ENCODE measurements at places on chromosomes 4 and X.
A peak's percentile ranks its signal among the peaks of the same experiment; 100 is the strongest.

DNA sequence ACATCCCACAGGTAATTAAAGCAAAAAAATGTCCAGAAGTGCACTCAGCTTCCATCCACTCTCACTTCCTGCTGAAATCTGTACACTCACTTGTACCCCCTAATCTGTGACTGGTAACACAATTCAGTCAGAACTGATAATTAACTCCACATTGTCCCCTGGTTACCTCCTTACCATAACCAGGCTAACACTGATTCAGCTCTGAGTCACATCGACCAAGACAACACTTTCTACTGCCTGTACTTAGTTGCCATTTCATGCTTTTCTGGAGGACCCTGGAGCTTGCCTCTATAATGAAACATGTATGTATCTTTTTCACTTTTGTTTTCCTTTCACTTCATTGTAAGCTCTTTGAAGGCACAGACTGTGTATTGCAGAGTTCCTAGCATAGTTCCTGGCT, 130.9 kb upstream of the GABRG1 start:
- no peak for DNase-seq

DNA sequence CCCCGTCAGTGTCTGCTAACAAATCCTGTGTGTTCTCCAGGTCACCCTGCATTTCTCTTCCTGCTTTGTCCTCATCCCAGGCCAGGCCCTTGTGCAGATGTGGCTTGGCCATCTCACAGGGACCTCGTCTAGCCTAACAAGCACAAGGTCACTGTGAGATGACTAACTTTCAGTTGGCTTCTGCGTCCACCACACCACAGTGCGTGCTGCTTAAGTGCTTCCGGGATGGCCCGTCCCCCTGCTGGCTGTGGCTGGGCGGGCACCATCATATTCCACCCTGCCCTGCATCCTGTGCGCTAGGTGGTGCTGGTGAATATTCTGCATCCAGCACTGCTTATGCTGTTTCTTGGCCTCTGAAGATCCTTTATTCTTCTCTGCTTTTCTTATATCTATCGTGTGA, 33.8 kb downstream of the RBBP7 start:
- DNase-seq: no peak

DNA sequence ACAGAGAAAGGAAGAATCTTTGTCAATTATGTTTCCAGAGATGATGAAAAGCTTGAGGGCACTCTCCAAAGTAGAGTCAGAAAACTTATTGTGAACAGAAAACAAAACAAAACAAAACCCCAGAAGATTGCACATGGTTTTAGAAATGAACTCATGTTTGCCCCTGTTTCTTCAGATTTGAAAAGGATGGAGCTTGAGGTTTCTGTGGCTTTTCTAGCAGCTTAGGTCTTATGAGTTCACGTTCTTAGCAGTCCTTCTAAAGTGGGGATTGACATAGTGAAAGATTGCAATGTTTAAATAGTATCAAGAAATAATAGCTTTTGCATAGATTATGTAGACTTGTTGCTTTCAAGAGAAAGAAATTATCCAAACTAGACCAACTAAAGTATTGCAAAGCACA, 421.8 kb downstream of the GBA3 start:
- no peak for DNase-seq

DNA sequence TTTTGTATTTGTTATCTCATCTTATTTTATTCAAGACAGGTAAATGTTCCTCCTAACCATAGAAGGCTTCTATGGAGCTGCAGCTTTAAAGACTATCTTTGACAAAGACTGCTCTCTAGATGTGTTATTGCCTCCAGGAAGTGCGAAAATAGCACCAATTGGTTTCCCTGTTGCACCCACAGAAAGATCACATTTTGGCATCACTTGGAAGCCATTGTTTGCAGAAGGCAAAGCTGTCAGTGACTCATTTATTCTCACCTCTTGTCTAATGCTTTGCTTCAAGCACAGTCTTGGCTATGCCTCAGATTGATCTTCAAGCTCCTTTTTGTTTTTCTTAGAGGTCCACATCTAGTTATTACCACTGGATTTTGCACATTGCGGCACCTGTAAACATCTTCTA, 150.3 kb downstream of the PCDH7 start:
- DNase-seq: no peak

- no peak for DNase-seq
These were observed 187.7 kb downstream of the MGST2 start for GRCh38 chr4:139853309-139853708.

- no peak for DNase-seq
These were observed 59.7 kb downstream of the HADH start for GRCh38 chr4:108049406-108049805.

DNA sequence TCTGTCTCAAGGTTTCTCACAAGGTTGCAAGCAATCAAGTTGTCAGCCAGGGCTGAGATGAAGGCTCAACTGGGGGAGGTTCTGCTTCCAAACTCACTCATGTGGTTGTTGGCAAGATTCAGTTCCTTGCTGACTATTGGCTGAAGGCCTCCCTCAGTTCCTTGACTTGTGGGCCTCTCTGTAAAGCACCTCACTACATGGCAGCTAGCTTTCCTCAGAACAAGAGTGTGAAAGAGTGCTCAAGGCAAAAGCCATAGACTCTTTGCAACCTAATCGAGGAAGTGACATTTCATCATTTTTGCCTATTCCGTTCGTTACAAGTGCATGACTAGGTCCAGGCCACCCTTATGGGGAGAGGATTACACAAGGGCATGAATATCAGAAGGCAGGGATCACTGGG, 52.0 kb downstream of the CXorf58 start:
- DNase-seq: no peak

DNA sequence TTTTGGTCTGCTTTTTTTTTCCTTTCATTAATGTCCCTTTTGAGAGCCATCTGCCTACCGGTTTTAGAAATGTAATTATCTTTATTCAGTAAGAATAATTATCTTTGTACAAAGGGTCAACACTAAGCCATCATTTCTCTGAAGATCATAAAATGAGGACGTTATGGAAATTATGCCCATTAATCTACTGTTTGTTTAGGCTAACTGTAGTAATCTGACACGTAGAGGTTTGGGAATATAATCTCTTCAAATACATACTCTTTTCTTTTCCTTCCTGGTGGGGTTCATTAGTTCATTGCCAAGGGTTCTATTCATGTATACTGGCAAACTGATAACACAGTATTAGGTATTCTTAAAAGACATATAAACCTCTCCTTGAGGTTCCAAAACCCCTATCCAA, 3.8 kb upstream of the HSD17B13 start:
- no peak for DNase-seq

GRCh38 chrX:6325437-6325836, 96.8 kb upstream of the NLGN4X start:
- no peak for DNase-seq

DNA sequence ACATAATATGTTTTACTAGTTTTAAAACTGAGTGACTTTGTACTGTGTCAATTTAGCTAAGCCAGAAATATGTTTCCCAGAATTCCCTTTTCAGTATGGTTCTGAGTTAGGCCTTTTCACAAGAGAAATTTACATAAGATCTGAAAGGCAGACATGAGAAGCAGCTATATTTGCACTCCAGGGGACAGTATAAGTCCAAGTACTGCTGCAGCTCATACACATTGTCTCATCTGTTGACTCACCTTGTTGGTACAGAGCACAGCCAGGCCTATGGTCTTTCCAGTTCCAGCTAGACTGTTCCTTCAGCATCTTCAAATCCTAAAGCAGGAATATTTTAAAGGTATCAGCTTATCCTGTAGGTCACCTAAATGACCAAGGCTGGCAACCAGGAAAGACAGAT, 53.5 kb downstream of the BMP3 start:
- no peak for DNase-seq

GRCh38 chr4:168522356-168522755, 25.5 kb downstream of the PALLD start:
- DNase-seq: no peak

DNA sequence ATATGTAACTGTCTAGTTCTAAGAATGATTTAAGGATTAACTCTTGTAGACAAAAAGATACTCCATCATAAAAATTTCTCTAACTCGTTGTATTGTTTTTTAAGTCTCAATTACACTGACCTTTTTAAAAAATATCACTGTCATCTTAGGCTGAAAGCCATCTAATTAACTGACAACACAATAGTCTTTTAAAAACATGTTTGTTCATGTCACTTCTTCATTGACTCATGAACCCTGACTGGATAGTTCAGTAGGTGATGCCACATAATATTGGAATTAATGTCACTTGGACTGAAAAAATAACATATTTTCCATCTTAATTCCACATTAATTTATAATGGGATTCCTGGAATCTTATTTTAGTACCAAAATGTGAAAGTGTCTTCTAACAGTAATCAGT, 179.3 kb downstream of the ADGRL3 start:
- no peak for DNase-seq

DNA sequence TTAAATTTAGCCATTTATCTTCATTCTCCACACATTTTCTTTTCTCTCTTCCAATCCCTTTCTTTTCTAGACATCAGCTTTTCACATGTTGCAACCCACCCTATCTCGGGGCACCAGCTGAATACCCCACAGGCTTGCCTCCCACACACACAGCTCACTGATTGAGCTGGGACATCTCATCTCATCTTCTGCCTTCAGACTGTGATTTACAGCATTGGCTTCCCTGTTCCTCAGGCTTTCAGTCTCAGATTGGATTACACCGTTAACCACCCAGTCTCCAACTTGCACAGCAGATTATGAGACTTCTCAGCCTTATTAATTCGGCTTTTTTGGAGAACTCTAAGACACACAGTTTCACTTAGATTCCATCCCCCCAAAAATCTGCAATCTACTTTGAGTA, 93.7 kb downstream of the PRSS12 start:
- no peak for DNase-seq

- no peak for DNase-seq
These were observed 19.1 kb downstream of the FNIP2 start for GRCh38 chr4:158787709-158788475.

DNA sequence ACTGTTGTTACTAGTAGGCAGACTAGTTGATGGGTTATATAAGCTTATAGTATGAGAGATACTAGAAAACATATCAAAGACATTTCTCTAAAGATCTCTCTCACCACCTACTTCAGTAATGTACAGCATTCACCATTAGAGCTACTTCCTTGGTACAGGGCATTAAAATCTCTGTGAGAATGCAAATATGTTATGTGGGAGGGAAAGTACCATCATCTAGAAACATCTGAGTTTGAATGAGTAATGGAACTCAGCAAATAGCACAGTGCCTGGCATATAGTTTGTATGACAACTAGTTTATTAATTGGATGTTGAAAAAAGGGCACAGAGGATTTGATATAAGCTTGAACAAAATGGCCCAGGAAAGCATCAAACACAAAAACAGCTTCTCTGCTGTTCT, 211.1 kb downstream of the GLUD2 start:
- no peak for DNase-seq

GRCh38 chr4:124640022-124640730, 72.4 kb downstream of the ANKRD50 start:
- no peak for DNase-seq

- no peak for DNase-seq
These were observed 803.9 kb downstream of the C4orf33 start for GRCh38 chr4:129899849-129900248.

DNA sequence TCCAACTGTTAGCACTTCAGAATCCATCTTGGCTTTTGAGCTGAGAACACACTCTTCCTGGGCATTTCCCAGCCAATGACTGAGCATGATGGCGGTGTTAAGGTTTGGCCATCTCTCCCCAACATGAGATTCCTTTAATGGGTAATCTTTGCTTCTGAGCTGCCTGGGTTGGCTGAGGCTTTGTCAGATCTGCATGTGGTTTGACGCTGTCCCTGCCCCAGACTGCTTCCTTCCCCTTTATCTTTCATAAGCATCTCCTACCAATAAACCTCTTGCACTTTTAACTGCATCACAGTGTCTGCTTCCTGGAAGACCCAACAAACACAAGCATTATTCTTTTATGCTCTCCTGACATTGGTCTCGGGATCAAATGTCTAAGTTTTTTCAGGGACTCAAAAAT, 31.5 kb upstream of the DIPK2B start:
- no peak for DNase-seq

DNA sequence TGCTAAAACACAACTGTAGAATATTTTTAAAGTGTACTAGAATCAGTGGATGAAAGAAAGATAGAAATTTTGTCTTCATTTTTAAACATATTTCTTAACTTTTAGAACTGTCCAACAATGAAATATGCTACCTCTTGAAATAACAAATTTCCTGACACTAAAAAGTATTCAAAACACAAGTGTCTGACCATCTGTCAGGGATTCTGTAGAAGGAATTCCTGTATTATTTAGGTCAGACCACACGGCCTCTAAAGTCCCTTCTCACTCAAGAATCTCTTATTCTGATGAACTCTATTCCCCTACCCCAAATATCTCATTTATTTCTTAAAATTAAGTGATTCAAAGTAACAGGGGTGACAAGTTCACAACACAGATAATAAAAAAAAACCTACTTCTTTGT, 99.1 kb downstream of the MAML3 start:
- DNase-seq: no peak

- DNase-seq: no peak
These were observed 129.9 kb downstream of the TET2 start for GRCh38 chr4:105276361-105277104.

DNA sequence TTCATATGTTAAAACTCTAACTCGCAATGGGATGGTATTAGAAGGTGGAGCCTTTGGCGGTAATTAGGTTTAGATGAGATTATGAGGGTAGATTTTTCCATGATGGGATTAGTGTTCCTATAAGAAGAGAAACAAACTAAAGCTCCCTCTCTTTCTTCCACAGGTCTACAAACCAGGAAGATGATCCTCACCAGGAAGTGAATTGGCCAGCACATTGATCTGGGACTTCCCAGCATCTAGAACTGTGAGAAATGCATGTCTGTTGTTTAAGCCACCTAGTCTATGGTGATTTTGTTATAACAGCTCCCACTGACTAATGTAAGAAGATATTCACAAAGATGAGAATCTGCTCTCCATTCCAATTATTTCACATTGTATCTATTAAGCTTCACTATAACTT, 2266.9 kb downstream of the PCDH7 start:
- DNase-seq: no peak

GRCh38 chr4:174522183-174523024, at the start of gene HPGD:
Gene HPGD, minus strand, starts transcription at chr4:174522488. Its CDS starts 37 bp downstream, at chr4:174522451.
- DNase-seq: peak; percentile 77

DNA sequence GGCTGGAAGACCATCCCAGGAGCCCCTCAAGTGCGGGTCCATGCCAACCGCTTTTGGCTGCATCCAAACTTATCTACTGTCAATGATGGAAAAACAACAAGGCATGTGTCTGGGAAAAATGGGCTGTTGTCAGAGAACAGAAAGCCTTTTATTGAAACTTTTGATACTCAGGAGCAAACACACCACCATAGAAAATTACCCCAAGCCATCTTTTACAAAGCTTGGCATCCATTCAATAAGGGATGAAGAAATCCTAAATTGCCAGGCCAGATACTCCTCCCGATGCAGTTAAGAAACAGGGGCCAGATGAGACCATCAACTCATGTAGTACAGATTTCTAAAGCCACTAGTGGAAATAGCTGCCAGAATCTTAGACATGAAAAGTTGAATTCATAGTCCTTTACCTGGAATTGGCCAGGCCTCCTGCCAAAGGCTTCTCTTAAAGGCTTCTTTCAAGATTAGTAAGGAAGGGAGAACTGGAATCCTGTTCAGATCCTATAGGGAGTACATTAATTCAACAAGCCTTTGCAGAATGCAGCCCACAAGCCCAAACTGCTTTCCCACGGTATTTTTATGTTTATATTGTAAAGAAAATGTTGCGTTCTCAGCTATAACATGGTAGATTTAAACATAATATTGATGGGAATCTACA, 145.4 kb upstream of the MAP3K15 start:
- DNase-seq: no peak

- no peak for DNase-seq
These were observed 90.4 kb upstream of the VEGFC start for GRCh38 chr4:176883108-176883550.
